Stimulated activated CD8-positive, alpha-beta memory T cell treated with anti-CD3 and anti-CD28 coated beads, Interleukin-2, amount 100 ng/mL, for 48 hours (primary cell): ENCODE measurements at places on chromosomes 11 and 22.

DNA sequence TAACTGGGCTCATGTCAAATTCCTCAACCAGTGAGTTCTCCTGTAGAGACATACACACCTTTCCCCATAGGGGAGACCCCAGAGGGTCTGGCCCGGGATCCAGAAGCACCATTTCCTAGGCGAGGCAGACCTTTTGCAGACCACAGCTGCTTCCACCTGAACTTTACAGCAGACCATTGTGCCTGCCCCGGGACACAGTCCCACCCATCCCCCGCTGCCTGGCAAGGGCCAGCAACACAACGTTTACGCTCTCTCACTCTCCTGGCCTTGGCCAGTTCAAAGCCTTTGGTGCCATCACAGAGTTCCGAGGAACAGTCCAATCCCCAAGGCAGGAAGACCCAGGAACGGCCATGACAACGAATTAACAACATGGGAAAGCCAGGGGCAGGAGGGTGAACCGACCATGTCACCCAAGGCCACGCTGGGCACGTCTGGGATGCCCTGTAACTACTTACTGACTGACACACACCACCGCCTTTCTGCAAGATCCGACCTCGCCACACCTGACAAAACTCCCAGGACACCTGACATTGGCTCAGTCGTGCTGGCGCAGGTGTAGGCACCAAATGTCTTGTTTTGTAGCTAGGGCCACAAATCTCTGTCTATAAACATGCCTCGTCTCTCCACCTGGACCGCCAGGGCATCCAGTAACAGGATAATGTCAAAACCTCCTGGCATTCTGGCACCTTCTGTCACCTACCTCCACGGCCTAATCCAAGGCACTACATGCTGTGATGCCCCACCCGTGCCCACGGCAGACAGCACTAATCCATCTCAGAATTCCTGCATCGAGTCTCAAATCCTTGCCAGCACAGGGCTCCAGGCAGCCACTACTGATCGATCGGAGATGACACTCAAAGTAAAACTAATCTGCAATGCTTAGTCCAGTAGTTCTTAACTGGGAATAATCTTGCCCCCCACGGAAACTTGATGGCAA lies 51.3 kb downstream of the MYH9 start:
- no peak for DNase-seq

DNA sequence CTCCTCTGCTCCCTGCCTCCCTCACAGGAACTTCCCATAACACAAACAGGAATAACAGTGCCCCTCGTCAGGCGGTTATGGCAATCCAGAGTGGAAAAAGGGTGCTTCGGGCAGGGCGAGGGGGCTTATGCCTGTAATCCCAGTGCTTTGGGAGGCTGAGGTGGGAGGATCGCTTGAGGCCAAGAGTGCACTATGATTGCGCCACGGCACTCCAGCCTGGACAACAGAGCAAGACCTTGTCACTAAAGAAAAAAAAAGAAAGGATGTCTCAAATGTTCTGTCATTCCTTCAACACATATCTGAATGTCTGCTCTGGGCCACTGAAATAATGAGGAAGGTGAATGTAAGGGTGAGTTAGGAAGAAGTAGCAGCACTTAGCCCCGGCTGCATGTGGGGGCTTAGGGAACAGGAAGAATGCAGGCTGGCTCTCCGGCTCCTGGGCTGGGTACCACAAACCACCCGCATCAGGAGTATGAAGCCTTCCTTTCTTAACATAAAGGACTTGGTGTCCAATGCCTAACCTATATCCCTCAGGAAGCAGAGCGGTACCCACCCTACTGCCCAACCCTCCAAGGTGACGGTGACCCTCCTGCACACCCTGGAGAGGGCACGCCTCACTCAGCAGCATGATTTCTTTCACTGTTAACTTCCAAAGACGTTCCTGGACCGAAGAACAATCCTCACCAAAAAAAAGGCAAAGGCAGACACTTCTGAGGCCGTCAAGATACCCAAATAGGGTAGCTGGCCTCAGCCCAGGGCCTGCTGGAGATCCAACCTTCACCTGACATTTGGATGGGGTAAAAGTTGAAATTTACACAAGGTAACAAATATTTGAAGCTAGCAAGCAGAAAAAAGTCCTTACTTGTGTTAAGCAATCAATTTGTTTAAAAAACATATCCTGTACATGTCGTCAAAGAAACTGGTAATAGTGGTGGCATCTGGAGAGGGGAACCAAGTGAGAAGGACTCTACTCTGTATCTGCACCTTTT lies 3.8 kb downstream of the CPT1A start:
- DNase-seq: no peak

DNA sequence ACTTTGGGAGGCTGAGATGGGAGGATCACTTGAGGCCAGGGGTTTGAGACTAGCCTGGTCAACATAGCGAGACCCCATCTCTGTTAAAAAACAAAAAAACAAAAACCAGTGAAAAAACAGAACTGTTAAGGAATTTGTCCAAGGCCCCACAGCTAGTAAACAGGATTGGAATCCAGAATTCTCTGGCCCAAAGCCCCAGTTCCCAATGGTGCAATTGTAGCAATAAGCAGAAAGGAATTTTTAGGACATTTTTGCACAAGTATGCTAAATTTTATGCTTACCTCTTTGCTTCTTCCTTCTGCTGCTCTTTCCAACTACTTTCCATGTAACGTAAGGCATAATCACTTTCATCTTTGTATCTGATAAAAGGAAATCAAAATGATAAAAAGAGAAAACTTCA lies 11.6 kb downstream of the MISFA start:
- no peak for DNase-seq

GRCh38 chr22:25488244-25489020 lies 76.0 kb upstream of the GRK3 start:
- DNase-seq: peak; percentile 57

GRCh38 chr11:35290876-35291275 lies 128.5 kb downstream of the SLC1A2 start:
- no peak for DNase-seq

DNA sequence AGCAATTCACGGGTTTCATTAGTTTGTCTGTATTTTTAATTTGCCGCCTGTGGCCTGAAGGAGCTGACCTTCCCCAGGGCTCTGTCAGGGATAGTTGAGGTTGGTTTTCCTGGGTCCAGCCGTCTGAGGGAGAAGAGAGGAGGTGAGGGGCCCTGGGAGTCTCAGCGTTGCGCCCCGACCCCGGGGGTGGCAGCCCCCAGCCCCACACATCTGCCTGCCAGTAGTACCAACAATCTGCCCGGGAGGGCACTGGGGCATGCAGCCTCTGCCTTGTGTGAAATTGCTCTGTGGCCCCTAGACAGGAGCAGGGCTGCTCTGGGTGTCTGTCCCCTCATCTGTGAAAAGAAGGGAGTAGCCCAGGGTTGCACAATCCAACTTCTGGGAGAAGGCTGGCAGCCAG lies 6.6 kb downstream of the B3GAT1 start:
- no peak for DNase-seq

- DNase-seq: no peak
Observed at GRCh38 chr22:39298241-39298987, 21.0 kb downstream of the RPL3 start.

DNA sequence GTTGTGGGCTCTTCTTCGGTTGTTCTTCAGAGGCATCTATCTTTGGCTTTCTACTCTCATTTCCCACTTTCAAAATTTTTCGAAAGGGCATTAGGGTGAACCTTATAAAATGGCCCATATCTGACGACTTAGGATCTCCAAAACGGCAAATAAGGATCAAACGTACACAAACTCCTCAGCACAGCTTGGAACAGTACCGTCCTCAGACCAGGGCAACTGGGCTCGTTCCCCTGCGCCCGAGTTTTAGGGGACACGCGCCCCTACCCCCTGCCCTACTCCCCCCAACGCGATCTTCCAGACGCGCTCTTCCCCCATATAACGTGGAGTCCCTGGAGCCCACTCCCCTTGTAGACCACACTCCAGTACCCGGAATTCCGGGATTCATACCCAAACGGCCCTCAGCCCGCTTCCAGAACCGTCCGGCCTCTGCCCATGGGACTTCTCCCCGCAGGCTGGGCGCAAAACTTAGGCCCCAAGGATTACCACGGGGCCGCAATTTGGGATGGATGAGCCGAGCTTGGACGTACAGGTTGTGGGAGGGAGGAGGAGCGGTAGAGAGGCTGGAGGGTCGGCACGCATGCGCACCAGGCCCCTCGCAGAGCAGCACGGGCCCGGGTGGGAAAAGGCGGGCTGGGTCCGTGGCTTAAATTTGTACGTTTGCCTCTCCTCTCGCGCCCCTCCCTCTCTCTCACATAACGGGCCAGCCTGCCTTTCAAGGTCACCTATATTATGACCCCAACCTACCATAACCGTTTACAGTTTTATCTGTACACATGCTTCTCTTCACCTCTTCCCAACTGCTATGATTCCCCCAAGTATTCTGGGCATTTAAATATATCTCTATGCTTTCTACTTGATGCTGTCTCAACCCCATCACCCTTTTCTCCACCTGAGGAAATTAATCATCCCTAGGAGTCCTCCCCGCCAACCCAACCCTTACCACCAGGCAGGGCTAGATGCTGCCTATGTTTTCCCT lies 3.4 kb downstream of the CCDC89 start:
- DNase-seq: peak; percentile 61

GRCh38 chr11:61545341-61545740 lies 35.5 kb downstream of the SYT7 start:
- DNase-seq: no peak

DNA sequence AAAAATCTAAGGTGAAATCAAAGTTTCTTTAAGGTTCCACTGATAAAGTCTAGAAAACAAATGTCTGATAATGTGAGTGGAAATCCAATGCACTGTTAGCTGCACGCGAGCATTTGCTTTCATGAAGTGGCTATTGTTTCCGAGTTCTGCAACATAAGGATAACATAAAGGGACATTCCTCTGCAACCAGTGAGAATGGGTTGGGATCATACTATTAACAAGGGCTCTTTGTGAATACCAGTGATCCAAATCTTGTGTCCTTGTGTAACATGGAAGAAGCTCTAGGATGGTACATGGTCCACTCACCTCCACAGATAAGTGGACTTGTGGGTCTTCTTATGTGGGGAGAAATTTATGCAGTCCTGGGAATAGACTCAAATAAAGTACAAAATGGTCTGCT lies 24.6 kb downstream of the APIP start:
- no peak for DNase-seq

- DNase-seq: no peak
Observed at GRCh38 chr11:26028393-26028911, 303.5 kb upstream of the ANO3 start.

GRCh38 chr11:9092853-9093778 lies 1.7 kb upstream of the SCUBE2 start:
- no peak for DNase-seq

DNA sequence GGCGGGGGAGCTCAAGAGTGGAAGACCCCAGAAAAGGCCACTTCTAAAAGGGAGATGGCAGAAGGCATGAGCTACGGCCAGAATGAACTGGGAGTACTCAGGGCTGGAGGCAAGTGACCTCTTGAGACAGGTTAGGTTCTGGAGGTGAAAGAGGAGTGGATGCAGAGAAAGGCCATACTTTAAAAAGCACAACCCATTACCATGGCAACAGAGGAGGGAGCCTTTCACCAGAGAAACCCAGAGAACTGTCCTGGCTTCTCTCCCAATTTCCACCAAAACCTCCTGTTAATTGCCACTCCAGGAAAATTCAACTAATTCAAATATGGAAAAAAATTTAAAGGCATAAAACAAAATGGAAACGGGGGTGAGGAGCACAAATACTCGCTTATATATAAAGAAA lies 15.8 kb downstream of the A4GALT start:
- no peak for DNase-seq

GRCh38 chr11:58928107-58928499 lies 11.2 kb upstream of the GLYATL1 start:
- DNase-seq: no peak

DNA sequence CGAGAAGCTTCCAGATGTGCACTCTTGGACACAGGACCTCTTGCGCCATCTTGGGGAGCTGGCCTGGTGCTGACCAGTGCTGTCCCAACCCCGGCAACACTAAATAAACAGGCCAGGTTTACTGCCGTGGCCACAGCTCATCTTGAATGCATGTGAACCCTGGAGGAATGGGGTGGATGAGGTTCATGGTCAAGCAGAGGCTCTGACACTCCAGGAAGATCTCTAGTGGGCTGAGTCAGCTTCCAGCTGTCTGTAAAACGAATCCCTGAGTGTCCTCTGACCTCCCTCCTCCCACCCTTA lies 51.8 kb downstream of the ALX4 start:
- DNase-seq: no peak

GRCh38 chr11:55726715-55727324 lies 46.4 kb upstream of the OR5D13 start:
- no peak for DNase-seq

GRCh38 chr11:123796226-123796625 lies 9.9 kb downstream of the OR6M1 start:
- DNase-seq: no peak

DNA sequence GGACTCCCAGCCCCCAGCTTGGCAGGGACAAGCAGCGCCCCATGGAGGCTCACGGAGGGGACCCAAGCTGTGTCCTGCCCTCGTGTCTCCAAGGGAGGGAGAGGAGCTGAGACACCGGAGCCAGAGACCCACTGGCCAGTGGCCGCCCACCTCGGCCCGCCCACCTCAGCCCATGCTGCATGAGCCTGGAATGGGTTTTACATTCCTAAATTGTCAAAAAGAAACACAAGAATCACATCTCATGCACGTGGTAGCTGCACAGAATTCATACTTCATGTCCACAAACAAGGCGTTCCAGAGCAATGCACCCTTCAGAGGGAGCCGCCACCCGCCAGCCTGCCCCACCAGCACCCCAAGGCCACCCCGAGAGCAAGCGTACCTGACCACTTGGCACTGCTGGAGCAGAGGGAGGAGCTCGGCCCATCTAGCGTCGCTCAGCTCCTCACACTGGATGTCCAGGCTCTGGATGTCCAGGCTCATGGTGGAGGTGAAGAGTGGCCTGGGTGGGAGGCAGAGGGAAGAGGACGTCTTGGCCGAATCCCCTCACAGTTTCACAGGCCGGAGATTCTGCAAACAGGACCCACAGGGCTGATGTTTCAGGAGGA lies 5.3 kb downstream of the RNH1 start:
- DNase-seq: no peak

GRCh38 chr22:41435560-41435959 lies 11.0 kb downstream of the TOB2 start:
- no peak for DNase-seq

GRCh38 chr11:8789864-8790263 lies 107.3 kb downstream of the RPL27A start:
- no peak for DNase-seq

GRCh38 chr11:47308050-47308823 lies 38.3 kb downstream of the MADD start:
- no peak for DNase-seq

- no peak for DNase-seq
Observed at GRCh38 chr11:111554532-111554931, 14.0 kb downstream of the LAYN start.

GRCh38 chr11:12411806-12412727 lies 34.7 kb downstream of the PARVA start:
- DNase-seq: peak; percentile 19

- no peak for DNase-seq
Observed at GRCh38 chr11:92852946-92853345, 116.5 kb upstream of the MTNR1B start.

GRCh38 chr11:2102132-2102882 lies 36.9 kb downstream of the IGF2 start:
- DNase-seq: no peak

GRCh38 chr11:112997857-112998466 lies 36.7 kb downstream of the NCAM1 start:
- no peak for DNase-seq
